ENCODE measurements at places on chromosomes 6 and 20. TPM values are rescaled to one million over a fixed set of nuclear protein-coding genes. Genes with fewer than 3 reads are reported as not detected.
A peak's percentile ranks its signal among the peaks of the same experiment; 100 is the strongest.

The CTAGE9 gene
- not detected for total RNA-seq

DNA sequence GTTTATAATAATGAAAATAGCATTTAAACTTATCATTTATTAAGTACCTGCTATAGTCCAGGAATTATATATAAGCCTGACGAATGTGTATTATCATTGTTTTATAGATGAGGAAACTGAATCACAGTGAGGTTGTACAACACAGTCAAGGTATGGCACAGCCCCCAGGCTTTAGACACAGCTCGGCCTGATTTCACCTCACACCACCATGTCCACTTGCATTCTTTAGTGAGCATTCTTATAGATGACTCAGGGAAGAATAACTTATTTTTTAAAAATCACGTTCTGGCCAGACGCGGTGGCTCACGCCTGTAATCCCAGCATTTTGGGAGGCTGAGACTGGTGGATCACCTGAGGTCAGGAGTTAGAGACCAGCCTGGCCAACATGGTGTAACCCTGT lies 289.0 kb downstream of the SYNE1 start:
- no peak for DNase-seq
- no peaks in the 10 kb centered on the region for H3K36me3 ChIP-seq
- peaks cover 4% of the 10 kb centered on the region for H3K27me3 ChIP-seq
- H3K4me3 ChIP-seq, result no peak overlapping the region
- no peak overlapping the region for H3K27ac ChIP-seq

GRCh38 chr6:6826095-6826901 lies 237.8 kb downstream of the LY86 start:
- no peak for DNase-seq
- no peak overlapping the region for H3K4me3 ChIP-seq
- H3K27ac ChIP-seq, result no peak overlapping the region
- peaks cover 9% of the 10 kb centered on the region for H3K27me3 ChIP-seq
- H3K4me1 ChIP-seq, result peaks cover 4% of the 10 kb centered on the region
- no peaks in the 10 kb centered on the region for H3K36me3 ChIP-seq

- H3K36me3 ChIP-seq, result no peaks in the 10 kb centered on the region
- no peak overlapping the region for H3K4me3 ChIP-seq
- H3K4me1 ChIP-seq, result no peaks in the 10 kb centered on the region
- H3K27me3 ChIP-seq, result no peaks in the 10 kb centered on the region
- no peak overlapping the region for H3K27ac ChIP-seq
Observed at GRCh38 chr20:57856658-57857057, 146.8 kb upstream of the PMEPA1 start.

The BCAS4 gene
- 7.6 TPM for total RNA-seq

- H3K27me3 ChIP-seq, result peaks cover 1% of the 10 kb centered on the region
- H3K4me3 ChIP-seq, result no peak overlapping the region
- peaks cover 8% of the 10 kb centered on the region for H3K4me1 ChIP-seq
- DNase-seq, result no peak
- no peaks in the 10 kb centered on the region for H3K36me3 ChIP-seq
- no peak overlapping the region for H3K27ac ChIP-seq
Observed at GRCh38 chr20:59075934-59076508, 33.4 kb upstream of the PRELID3B start.

GRCh38 chr6:107441682-107442081 lies 17.7 kb downstream of the PDSS2 start:
- H3K27ac ChIP-seq, result no peak overlapping the region
- no peak overlapping the region for H3K4me3 ChIP-seq
- no peak for DNase-seq
- H3K27me3 ChIP-seq, result no peaks in the 10 kb centered on the region
- no peaks in the 10 kb centered on the region for H3K4me1 ChIP-seq

DNA sequence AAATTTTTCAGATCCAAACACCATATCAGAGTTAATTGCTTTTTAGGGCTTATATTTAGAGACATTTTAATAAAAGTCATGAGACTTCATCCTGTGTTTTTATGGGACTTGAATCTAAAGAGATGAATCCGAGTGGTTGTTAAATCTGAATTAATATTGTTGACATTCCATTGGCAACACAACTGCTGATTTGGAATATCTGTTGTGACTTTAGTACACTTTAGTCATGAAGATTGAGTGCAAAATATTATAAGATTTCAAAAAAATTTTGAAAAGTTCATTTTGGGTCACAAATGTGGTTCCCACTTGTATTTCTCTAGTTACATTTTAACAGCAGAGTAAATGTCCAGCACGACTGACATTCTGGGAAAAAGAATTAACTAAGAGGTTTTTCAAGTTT lies 442.7 kb upstream of the HSF2 start:
- no peaks in the 10 kb centered on the region for H3K27me3 ChIP-seq
- no peaks in the 10 kb centered on the region for H3K36me3 ChIP-seq
- H3K4me3 ChIP-seq, result no peak overlapping the region
- H3K27ac ChIP-seq, result no peak overlapping the region

DNA sequence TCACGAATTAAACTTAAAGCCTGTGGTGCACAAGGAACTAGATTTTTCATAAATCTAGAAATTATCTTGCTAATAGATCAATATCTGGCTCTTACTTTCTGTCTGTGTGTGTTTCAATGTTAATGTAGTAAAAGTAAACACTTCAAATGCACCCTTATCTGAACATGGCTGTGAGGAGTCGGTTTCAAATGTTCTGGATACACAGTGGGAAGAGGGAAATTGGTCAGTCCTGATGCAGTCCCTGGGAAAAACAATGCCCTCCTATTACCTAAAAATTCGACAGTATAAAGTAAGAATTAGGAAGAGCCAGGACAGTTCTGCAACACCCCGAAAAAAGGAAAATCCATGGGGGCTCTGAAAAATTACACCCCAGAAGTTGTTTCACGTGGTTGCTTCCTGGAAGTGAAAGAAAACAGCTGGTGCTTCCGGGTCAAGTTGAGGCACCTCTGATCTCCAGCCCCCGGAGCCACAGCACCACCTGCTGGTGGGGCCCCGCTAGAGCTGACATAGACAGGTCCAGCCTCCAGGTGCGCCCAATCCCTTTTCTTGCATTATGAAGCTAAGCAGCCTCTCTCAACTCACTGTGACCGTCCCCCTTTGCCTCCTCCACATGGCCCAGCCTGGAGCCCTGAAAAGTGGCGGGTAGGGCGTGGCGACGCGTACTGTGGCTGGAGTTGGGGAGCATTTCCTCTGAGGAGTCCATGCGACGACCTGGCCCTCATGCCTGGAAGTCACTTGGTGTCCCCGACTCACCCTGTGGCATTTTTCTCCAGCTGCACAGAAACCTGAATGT lies 8.3 kb downstream of the SEMG2 start:
- H3K27me3 ChIP-seq, result no peaks in the 10 kb centered on the region
- peak; percentile 17 for DNase-seq
- H3K4me3 ChIP-seq, result no peak overlapping the region
- H3K4me1 ChIP-seq, result no peaks in the 10 kb centered on the region
- no peak overlapping the region for H3K27ac ChIP-seq
- H3K36me3 ChIP-seq, result no peaks in the 10 kb centered on the region

DNA sequence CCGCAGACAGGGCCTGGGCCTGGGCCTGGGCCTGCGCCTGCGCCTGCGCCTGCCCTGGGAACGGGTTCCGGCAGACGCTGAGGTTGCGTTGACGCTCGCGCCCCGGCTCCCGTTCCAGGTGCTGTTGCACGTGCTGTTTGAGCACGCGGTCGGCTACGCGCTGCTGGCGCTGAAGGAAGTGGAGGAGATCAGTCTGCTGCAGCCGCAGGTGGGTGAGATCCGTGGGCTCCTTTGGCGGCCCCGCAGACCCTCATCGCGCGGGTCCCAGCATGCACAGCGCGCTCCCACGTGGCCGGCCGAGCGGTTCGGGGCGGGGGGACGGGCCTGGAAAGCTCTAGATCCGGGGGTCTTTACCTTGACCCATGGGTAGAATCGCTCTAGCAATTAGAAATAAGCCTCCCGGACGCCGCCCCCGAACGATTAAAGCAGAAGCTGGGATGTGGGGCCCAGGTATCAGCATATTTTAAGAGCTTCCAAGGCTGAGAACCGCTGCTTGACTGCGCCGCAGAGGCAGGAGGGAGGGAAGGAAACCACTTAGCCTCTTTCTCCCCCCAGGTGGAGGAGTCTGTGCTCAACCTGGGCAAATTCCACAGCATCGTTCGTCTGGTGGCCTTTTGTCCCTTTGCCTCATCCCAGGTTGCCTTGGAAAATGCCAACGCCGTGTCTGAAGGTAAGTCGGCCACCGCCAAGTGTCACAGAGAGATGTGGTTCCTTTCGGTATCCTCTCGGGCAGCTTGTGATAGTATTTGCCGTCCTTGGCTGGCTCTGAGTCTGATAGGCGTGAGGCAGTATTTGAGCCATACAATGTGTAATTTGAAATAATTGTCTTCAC lies 508 bp downstream of the NOP56 start:
- peaks cover 35% of the 10 kb centered on the region for H3K36me3 ChIP-seq
- peaks cover 5% of the 10 kb centered on the region for H3K27me3 ChIP-seq
- H3K27ac ChIP-seq, result no peak overlapping the region
- DNase-seq, result peak; percentile 48
- H3K4me1 ChIP-seq, result peaks cover 18% of the 10 kb centered on the region

DNA sequence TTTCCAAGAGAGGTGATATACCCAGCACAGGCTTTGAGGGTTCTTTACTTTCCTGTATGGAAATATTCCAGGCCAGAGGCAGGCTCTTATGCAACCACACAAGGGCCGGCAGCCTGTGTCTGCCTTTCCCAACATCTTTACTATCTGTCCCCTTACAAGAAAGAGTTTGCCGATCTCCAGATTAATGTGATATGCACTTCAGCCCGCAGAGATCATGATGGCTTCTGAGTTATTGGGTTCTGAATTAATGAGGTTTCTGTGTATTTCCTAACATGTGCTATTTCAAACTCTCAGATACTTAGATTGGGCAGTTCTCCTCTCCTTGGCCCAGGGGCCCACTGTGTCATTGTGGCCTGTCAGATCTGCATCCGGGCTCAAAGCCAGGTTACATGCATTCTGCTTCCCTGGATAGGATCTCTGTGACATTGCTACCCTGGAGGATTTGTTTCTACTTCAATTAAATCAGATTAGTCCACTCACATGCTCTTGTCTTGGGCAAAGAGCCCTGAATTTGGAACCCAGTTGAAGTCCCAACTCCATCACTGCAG lies 56.6 kb downstream of the TGM2 start:
- no peak for DNase-seq
- H3K36me3 ChIP-seq, result no peaks in the 10 kb centered on the region
- H3K27me3 ChIP-seq, result peaks cover 4% of the 10 kb centered on the region
- no peak overlapping the region for H3K27ac ChIP-seq

DNA sequence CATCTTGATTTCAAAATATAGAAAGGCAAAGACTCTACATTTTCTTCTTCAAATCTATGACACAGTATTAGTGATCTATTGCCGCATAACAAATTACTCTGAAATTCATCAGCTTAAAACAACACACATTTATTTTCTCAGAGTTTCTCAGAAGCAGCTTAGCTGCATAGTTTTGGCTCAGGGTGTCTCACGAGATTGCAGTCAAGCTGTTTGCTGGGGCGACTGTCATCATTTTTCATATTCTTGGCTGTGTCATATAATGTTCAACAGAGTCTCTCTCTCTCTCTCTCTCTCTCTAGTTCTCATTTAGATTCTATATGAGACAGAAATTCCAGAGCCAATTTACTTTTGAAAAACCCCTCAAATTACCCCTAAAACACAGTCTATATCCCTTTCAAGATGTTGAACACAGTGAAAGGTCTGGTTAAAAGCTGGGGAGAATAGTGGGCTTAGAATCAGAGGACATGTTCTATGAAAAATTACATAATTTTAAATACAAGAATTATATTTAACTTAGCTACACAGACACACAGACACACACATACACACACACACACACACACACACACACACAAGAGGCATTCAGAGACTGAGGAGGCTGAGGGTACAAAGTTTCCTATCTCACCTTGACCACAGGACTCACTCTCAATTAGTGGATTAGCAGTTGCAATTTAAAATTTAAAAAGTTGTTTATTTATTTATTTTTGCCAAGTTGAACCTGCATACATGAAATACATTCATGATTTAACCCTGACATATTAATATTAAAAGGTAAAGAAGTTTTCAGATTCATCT lies 86.7 kb downstream of the MKKS start:
- H3K4me1 ChIP-seq, result peaks cover 12% of the 10 kb centered on the region
- no peak overlapping the region for H3K27ac ChIP-seq

DNA sequence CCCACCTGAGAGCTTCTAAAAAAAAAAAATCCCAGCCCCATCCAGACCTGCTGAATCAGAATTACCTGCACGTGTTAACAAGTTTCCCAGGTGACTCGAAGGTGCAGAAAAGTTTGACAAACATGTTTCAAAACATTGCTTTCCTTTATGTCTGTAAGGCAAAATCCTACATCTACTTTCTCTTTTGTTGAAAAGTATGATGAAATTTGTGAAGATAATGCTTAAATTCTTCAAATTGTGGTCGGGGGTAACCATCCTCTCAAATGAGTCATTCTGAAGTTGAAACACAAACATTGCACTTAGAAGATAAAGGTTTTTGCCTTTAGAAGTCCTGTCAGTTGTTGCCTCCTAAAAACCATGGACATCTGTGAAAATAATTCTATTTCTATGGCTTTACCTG lies 429.7 kb downstream of the EPHA7 start:
- H3K4me3 ChIP-seq, result no peak overlapping the region
- no peak overlapping the region for H3K27ac ChIP-seq
- no peaks in the 10 kb centered on the region for H3K4me1 ChIP-seq
- H3K36me3 ChIP-seq, result no peaks in the 10 kb centered on the region
- DNase-seq, result no peak
- H3K27me3 ChIP-seq, result no peaks in the 10 kb centered on the region

The PTPRT gene
- 0.10 TPM for total RNA-seq

The CCN6 gene
- not detected for total RNA-seq

DNA sequence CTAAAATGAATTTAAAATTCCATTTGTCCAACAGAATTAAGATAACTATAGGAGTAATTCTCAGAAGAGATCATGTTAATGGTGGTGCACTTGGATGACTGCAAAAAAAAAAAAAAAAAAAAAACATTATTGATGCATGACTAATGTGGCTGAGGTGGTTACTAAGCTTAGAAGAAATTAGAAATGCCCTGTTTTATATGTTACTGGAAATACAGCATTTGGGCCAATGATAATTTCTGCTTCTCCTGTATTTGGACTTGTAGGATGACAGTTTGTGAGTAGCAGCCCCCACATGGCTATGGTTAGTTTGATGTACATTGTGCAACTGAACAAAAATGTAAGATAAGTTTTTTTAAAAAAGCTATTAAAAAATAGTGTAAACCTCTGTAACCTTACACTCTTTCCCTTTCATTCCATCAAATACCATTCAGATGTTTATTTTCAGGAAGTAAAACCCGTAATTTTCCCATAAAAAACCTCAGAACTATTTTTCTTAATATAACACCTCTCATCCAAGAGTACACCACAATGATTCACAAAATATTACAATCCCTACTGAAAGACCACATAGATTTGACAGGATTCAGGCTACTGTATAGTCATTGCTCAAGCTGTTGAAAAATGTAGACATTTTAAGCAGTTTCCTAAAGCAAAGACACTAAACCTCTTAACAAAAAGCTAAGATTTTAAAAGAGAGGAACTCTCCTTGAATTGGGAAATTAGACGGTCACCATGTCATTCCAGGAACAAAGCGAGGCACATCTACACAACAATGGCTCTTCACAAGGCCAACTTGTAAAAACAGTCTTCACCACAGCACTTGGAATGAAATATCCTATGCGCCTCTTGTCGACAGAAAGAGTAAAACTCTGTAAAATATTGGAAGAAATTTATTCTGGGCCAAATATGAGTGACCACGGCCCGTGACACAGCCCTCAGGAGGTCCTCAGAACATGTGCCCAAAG lies 83.0 kb downstream of the WDR27 start:
- no peak overlapping the region for H3K4me3 ChIP-seq
- DNase-seq, result no peak
- H3K27ac ChIP-seq, result peak overlapping the region; percentile 77
- H3K4me1 ChIP-seq, result peaks cover 20% of the 10 kb centered on the region
- H3K36me3 ChIP-seq, result peaks cover 4% of the 10 kb centered on the region
